AG08396 (cell line): ENCODE measurements at places on chromosomes 5 and 9.

DNA sequence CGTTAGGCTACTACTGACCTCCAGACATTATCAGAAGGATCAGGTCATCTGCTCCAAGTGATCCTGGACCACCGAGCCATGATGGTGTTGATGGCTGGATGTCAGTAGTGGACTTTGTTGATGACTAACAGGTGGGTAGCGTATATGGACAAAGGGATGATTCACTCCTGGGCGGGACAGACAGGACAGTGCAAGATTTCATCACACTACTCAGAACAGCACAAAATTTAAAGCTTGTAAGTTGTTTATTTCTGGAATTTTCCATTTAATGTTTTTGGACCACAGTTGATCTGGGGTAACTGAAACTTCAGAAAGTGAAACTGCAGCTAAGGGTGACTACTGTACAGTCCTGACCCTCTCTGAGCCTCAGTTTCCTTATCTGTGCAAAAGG is 12.7 kb downstream of the PDGFRB start:
- peak; percentile 53 for DNase-seq

DNA sequence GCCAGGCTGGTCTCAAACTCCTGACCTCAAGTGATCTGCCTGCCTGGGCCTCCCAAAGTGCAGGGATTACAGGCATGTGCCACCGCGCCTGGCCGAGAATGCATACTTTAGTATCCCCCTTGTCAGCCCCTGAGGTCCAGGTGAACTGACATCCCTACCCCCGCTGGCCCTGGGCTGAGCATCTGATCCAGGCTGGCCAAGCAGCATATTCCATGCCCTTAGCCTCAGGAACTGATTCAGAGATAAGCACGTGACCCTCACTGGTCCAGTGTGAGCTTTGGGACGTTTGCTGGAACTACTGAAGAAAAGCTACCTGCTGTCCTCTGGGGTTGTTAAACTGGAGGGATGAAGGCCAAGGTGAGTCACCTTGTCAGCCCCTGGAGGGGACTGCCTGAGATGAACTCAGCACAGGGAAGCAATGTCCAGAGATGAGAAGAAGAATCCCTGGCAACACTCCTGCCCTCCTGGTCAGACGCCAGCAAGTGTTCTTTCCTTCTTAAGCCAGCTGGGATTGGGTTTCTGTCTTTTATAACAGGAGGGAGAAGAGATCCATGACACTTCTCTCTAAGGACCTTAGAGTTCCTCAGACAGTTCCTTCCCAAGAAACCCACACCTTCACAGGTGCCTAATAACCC is 59.1 kb upstream of the FBXW11 start:
- no peak for DNase-seq

DNA sequence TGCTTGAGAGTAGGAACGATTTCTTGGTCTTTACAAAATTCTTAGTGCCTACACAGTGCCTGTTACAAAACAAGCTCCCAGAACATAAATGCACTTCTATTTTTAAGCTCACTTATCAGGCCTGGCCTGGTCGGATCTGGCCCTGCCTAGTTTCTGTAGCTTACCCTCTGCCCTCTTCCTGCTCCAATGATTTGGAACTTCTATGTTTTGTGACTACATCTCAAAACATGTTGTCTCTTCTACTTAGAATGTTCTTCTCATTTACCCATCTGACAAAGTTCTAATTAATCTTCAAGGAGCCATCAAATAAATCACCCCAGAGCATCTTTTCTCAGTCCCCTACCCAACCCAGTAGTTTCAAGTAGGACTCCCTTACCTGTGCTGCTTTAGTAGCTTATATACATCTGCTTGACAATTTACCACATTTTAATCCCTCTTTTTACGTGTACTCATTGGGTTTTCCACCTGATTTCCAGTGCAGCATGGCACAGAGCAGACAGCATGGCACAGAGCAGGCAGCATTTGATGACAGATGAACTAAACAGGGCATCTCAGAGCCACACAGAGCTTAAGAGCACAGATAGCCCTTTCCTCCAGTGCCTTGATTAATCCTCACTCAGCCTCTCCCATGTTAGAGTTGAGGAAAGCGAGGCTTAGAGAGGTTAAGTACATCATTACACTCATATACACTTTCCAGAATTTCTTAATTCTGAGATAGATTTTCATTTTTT is 171.9 kb downstream of the MAPKAP1 start:
- no peak for DNase-seq

GRCh38 chr9:123005964-123006363 is 27.5 kb upstream of the GPR21 start:
- DNase-seq, result no peak

- DNase-seq, result no peak
Observed at GRCh38 chr5:68248896-68249295, 33.3 kb downstream of the PIK3R1 start.

- DNase-seq, result no peak
Observed at GRCh38 chr5:168364151-168364661, 72.8 kb downstream of the WWC1 start.

DNA sequence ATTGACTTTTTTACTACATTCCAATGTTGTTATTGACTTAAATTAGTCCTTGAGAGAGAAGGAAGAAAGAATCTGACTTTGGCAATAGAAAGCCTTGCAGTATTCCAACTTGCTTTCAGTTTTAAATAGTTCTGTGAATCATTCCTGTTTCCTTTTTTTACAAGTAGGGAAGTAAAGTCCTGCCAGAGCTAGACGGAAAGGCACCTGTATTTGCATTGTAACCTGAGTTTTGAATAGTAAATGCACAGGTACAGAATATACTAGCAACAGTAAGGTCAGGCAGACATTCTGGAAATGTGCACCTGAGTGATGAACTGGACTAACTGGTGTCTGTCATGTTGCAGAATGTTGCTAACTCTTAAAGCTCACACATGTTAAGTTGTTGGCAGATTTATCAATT is 100.9 kb downstream of the PRKACG start:
- DNase-seq, result no peak

GRCh38 chr9:104776797-104777196 is 12.9 kb downstream of the NIPSNAP3B start:
- DNase-seq, result no peak

- no peak for DNase-seq
Observed at GRCh38 chr9:104027295-104027694, 66.8 kb upstream of the SMC2 start.

- DNase-seq, result no peak
Observed at GRCh38 chr9:105233873-105234272, 10.6 kb upstream of the SLC44A1 start.

GRCh38 chr5:90301248-90301647 is 108.3 kb downstream of the CETN3 start:
- DNase-seq, result no peak

GRCh38 chr9:133858771-133859170 is 120.6 kb upstream of the SARDH start:
- DNase-seq, result no peak

DNA sequence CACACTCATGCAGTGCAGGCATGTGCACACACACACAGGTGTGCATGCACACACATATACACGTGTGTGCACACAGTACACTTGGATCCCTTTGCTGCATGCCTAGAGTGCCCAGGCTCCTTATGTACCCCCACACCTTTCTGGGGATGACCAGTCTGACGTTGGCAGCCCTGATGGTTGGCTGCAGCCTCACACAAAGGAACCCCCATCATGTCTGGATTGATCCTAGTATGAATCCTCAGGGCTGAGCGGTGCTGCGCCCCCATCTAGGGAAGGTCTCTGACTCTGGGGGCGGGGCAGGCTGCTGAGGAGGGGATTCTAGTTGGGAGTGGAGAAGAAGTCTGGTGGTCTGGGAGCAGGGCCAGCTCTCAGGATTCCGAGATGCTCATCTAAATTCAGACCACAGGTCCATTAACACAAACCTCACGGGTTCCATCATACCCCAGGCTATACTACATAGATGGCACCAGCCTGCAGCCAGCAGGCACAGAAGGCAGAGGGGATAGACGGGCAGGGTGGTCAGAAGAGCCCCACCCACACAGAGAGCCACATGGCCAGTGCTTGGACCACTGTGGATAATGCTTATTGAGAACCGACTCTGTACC is 50.5 kb upstream of the OLFM1 start:
- DNase-seq, result no peak

- DNase-seq, result no peak
Observed at GRCh38 chr9:105146677-105147076, 97.8 kb upstream of the SLC44A1 start.

DNA sequence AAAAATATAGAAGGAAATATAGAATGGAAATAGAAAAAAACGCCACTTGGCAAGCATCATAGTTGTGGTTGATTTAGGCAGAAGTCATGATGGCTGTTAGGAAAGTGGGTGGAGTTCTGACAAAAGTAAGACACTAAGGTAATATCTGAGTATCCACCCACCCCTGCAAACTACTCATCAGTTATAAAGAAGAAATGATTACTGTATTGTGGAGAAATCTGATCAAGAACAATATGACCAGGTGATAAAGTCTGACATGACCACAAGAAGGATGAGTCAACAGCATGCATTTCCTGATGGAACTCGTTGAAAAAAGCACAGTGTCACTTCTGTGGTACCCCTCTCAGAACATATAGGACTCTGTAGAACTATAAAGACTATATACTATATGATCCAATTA is 343.4 kb upstream of the PAPPA start:
- DNase-seq, result no peak

GRCh38 chr9:123421801-123422455 is 65.9 kb downstream of the CRB2 start:
- DNase-seq, result no peak

DNA sequence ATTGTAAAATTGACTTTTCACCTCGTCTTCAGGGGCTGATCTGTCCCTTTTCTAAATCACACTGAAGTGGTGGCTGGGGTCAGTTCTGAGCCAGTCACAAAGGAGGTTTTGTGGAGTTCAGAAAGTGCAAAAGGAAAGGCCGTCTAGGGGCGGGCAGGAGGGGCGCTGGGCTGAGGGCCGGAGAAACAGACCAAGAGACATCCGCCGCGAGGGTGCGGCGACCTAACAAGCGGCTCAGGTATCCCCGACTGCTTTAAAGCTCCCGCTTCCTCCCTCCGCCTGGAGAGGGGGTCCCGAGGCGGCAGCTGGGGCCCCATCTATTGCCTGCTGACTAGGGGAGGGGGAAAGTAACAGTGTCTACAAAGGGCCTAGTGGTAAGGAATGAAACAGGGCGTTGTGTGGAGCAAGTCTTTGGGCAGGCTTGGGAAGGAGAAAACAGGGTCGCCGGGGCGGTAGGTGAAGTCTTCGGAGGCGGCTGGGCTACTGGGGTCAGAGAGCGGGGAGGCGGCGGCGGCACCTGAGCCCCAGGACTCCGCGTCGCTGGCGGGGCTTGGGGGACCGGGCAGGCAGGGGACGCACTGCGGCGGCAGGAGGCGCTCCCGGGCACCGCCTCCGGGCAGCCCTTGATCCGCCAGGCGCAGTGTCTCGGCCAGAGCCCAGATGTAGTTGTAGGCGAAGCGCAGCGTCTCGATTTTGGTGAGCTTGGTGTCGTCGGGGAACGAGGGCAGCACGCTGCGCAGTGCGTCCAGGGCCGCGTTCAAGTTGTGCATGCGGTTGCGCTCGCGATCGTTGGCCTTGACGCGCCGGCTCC is 950 bp downstream of the NEUROG1 start:
- no peak for DNase-seq

DNA sequence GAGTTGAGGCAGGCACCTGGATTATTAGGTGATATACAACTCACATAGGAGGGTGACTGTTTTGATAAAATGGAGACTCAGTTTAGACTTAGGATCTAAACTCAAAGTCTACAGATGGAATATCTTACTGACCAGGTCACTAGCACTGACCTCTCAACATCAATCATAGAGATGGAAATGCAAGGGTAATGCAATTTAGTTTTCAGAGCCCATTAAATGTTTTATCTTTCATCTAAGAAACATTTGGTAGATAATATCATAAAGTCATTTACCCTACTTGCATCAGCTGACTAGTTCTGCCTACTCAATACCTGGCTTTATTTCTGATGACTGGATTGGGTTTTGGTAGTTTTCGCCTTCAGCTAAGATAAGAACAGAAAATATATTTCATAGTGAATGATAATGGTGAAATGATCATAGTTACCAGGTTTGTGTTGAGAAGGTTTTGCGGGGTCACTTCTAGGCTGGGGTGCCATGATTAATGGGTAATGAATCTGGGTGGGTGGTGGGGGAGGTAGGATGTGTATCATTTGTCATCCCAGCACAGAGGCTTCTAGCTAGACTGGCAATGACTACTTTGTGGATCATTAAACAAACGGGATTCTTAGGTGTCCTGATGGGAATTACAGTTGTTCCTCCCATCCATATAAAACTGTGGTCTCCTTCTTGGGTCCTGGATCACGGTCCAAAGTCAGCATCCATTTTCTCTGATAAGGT is 173.4 kb downstream of the PPP2R2B start:
- DNase-seq, result no peak

DNA sequence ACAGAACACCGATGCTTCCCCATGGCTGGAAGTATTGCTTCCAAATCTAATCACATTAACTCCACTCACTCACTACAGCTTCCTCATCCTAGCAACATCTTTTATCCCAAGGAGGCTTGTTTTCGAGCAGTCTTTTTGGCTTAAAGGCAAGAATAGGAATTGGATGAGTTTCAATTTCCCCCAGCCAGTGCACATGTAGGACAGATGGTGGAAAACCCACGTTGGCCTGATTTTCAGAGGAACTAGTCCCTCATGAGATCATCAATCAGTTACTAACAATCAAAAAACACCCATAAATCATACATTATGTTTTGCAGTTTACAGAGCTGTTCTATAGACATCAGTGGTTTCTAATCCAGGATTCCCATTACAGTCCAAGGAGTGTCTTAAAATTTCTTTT is 48.5 kb upstream of the AGXT2 start:
- no peak for DNase-seq

GRCh38 chr5:55347786-55348185 is 40.0 kb downstream of the MTREX start:
- no peak for DNase-seq

GRCh38 chr5:172775326-172776234 is 4.6 kb upstream of the DUSP1 start:
- peak; percentile 64 for DNase-seq

GRCh38 chr5:68456756-68457217 is 241.2 kb downstream of the PIK3R1 start:
- peak; percentile 36 for DNase-seq

DNA sequence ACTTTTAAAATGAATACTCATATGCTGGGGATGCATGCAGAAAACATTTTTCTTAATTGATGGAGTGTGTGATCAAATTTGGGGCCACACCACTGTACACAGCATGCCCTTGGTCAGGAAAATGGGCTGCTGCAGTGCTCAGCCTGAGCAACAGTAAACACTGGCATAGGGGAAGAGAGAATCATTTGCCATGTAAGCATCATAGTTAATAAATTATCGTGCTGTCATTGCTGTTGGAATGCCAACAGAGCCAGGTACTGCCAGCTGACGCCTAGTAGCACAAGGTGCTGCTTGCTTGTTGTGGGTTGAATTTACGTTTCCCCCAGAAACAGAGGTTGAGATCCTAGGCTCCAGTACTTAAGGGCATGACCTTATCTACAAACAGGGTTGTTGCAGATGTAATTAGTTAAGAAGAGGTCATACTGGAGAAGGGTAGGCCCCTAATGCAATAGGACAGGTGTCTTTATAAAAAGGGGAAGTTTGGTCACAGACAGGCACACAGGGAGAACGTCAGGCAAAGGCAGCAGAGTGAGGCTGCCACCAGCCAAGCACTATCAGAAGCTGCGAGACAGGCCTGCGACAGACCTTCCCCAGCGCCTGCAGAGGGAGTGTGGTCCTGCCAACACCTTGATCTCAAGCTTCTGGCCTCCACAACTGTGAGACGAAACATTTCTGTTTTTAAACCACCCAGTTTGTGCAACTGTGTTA is 25.3 kb downstream of the DAP start:
- no peak for DNase-seq

GRCh38 chr9:76136986-76137385 is 246.5 kb downstream of the PCSK5 start:
- DNase-seq, result peak; percentile 61

- DNase-seq, result no peak
Observed at GRCh38 chr5:4802044-4802443, 338.1 kb upstream of the ADAMTS16 start.
